Activated naive CD4-positive, alpha-beta T cell treated with anti-CD3 and anti-CD28 coated beads, Interleukin-2, amount 10 ng/mL, durations not matched to agents 7 days and 5 days (primary cell): ENCODE measurements at places on chromosomes 3 and 15.

GRCh38 chr15:43067717-43068461 lies 37.9 kb downstream of the UBR1 start:
- no peak for DNase-seq

DNA sequence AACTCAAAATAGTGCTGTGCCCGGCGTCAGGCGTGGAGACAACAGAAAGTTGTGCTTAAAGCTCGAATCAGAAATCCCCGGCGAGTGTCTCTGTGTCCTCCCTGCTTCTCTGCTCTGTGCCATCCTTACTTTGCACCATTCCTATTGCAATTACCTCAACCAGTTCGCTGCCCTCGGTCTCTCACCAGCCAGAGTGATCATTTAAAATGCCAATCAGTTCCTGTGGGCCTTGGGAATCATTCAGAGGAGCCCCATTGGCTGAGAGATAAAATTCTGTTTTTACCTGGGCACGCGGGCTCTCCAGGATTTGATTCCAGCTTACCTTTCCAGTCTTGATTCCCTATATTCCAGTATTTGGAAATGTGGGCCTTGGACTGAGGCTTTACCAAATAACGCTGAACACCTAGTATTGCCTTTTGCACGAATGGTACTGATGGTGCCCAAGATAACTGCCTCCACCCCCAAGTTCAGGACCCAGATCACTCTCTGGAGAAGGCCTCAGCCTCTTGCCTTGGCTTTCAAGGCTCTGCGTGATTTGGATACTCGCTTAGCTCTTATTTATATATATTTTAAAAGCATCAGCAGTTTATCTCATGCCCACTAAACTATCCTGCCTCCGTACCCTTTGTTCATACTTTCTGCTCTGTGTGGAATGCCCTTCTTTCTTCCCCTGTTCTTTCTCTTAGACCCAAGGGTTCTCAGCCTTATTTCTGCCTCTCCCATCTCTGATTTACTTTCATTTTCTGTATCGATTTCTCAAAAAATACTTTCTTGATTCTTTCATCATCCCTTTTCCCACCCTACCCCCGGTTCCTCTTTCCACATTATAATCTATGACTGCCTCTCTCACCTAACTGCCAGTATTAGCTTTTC lies 863 bp downstream of the PSMA4 start:
- DNase-seq, result peak; percentile 33

DNA sequence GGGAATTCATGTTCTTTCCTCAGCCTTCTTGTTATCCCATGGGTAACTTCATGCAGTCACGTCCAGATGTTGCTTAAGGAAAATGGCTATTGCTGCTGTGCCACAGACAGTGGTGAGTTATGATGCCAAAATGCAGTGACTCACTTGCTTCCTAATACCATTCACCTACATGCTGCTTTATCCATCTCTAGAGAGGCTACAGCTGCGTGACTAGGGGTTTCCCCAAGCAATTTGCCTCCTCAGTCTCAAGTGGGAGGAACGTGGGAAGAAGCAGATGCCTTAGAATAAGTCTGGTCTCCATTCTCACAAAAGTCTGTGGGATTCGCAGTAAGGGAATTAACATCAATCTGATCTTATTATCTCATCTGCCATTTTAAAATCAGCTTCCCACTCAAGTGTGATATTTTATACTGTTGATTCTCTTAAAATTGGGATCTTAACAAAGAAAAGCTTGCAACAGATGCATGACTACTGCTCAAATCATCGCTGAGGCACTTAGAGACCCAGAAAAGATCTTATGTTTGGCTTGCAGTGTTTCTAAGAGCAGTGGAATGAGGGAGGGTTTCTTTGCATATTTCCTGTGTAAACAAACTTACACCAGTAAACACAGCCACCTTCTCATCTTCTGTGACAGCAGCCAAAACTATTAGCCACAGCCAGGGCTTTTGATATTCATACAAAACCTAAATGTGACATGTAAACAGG lies 62.0 kb upstream of the ACP3 start:
- DNase-seq, result no peak

- DNase-seq, result no peak
Observed at GRCh38 chr3:151460774-151461450, at the start of gene IGSF10. TSS of gene IGSF10 (minus strand) at chr3:151461061. CDS start at chr3:151458709, 2,352 bp downstream.

DNA sequence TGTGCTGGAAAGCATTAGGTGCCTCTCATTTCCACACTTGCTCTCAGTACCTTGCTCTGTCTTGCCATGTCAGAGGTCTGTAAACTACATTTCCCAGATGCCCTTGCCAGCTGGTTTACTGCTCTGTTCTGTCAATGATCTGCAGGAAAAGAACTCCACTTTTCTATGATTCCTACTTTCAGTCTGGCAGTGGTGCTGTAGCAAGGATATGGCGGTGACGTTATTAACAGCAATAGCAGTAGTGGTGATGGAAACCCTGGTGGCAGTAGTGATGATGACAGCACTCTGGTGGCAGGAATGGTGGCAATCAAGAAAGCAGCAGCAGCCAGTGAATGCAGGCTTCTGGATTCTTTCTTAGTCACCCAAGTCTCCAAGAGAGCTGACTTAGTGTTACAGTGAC lies 665.2 kb downstream of the DIPK2A start:
- no peak for DNase-seq

- no peak for DNase-seq
Observed at GRCh38 chr3:190892395-190892902, 30.0 kb upstream of the GMNC start.

DNA sequence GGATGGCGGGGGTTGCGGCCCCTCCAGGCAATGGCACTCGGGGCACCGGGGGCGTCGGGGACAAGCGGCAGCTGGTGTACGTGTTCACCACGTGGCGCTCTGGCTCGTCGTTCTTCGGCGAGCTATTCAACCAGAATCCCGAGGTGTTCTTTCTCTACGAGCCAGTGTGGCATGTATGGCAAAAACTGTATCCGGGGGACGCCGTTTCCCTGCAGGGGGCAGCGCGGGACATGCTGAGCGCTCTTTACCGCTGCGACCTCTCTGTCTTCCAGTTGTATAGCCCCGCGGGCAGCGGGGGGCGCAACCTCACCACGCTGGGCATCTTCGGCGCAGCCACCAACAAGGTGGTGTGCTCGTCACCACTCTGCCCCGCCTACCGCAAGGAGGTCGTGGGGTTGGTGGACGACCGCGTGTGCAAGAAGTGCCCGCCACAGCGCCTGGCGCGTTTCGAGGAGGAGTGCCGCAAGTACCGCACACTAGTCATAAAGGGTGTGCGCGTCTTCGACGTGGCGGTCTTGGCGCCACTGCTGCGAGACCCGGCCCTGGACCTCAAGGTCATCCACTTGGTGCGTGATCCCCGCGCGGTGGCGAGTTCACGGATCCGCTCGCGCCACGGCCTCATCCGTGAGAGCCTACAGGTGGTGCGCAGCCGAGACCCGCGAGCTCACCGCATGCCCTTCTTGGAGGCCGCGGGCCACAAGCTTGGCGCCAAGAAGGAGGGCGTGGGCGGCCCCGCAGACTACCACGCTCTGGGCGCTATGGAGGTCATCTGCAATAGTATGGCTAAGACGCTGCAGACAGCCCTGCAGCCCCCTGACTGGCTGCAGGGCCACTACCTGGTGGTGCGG lies 1.9 kb downstream of the CHST2 start:
- peak; percentile 80 for DNase-seq

DNA sequence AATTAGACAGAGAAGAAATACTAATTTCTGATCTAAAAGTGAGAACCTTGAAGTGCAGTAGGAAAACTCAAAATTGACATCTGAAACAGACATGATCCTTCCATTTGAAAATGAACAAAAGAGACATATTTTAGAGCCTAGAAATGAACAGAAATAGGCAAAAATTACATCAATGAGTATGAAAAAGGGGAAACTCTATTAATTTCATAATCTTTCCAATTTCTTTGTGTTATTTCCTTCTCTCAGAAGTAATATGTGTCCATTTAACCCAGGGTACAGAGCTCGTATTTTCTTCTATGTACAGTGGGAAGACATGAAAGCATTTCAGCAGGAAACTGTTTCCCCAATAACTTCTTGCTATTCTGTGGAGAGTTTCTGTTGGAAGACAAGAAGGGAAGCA lies 263.1 kb downstream of the CGGBP1 start:
- DNase-seq, result no peak

DNA sequence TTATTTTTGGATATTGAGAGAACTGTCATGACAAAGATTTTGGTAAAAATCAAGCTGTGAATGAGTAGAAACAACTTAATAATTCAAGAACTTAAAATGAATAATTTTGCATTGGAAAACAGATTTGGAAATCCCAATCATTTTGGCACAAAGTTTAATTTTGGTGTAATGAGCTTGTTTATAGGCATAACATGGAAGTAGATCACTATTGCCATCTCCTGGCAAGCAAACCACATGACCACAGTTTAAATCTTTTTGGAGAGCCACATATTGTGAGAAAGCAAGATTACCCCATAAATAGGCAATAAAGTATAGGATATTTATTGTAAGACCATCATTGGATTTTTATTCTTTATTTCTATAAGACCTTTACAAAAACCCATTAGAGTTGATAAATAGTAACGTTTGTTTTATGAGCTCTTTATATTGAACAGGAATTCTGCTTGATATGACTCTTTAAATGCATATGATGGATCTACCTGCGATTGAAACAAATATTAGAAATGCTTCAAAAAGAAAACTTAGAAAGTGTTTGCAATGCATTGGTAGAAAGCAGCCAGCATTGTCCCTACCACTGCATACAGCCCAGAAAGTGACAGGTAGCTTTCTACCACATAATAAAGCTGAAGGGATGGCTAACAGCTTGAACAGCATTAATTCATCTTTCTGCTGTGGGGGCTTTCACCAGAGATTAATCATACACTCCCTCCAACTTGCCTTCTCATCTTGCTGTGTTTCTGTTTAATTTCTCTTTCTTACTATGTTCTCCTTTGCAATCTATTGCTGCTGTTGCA lies 766.8 kb downstream of the TBL1XR1 start:
- DNase-seq, result no peak

DNA sequence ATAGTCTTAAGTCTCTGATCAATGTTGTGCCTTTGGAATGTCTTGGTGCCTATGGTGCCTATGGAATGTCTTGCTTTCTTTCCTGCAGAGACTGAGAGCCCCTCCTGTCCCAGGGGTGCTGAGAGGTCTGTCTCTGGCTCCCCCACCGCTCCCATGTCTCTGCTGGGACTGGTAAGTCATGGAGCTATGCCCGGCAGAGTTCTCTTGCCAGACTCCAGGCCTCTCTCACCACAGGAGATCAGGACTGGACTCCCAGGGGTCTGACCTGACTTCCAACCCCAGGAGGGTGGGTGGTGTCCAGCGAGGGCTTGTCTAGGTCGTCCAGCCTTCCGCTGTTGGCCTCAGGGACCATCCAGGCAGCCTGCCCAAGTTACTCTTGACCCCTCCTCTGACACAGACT lies 14.0 kb upstream of the CYP11A1 start:
- DNase-seq, result no peak
